ENCODE measurements at places on chromosomes 2 and 18.

- no peak for DNase-seq
Observed at GRCh38 chr2:212897296-212897695, 254.1 kb downstream of the IKZF2 start.

GRCh38 chr2:171515672-171516298, 6.5 kb upstream of the CYBRD1 start:
- no peak for DNase-seq

DNA sequence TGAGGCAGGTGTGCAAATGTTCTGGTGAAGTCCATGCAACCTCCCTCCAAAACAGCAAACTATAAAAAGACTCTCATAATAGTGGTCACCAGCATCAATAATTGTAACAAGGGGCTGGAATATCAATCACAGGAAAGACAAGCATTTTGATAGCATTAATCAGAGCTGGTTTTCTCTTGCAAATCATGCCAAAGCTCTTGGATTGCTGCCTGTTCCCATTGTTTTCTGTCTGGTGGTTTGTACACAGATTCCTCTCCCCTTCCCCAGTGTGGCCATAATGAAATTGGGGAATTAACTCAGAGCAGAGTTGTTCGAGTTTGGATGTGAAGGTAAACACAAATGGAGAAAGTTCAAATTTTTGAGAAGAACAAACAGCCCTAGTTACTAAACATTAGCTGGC, 134.2 kb downstream of the CDCA7 start:
- DNase-seq, result no peak

DNA sequence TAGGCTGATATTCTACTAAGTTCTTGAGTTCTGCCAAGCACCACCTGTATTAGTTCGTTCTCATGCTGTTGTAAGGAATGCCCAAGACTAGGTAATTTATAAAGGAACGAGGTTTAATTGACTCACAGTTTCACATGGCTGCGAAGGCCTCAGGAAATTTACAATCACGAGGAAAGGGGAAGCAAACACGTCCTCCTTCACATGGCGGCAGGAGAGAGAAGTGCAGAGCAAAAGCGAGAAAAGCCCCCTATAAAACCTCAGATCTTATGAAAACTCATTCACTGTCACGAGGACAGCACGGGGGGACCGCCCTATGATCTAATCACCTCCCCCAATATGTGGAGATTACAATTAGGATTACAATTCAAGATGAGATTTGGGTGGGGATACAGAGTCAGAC, 47.7 kb upstream of the YWHAQ start:
- DNase-seq, result no peak

DNA sequence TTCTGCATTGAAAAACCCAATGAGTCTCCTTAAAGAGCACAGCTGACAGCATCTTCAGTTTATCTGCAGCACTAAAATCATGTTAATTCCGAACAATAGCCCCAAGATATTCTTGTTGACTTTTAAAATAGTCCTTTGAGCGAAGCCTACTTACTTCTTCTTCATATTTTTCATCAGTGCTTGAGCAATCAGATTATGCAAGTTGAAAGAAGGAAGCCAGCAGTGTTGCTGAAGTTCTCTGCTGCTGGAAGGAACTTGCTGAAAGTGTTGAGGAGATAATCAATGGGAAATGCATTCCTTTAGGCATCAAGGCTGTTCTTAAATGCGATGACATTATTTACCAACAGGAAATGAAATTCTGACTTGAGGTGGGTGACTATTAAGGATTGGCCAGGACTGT, 105.9 kb upstream of the SNTG2 start:
- DNase-seq, result no peak

GRCh38 chr2:219416235-219416602, 2.0 kb upstream of the DES start:
- DNase-seq, result no peak
